ENCODE measurements at places on chromosomes 5 and 9. TPM values are rescaled to one million over a fixed set of nuclear protein-coding genes. Genes with fewer than 3 reads are reported as not detected.

Gene PCDHA4
- 4.2 TPM for total RNA-seq

Gene CDX1
- total RNA-seq: not detected

Gene MRRF
- total RNA-seq: 36.3 TPM

- no peak for DNase-seq
These were observed 371.3 kb downstream of the DMRT2 start for GRCh38 chr9:1421436-1421835.

DNA sequence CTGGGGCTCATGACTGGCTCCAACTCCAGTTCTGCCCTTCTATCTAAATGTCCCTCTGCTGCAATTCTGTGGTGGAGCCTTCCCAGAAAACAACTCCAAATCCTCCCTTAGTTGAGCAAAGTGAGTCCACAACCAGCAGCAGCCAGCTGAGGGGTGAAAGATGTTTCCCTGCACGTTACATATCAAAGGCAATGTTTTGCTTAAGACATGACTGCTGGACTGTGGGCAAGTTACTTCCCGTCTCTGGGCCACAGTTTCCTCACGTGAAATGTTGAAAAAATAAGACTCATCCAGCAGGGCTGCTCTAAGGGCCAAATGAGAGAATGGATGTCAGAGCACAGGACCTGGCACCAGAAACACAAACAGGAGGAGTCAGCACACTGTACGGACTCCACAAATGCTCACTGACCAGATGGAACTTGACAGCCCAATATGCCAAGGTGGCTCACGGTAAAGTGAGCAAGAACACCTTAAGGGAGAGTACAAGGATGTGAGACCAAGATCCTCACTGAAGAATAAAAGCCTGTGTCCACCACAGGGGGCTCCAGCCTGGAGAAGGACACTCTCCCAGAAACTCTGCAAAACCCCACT is 138.4 kb upstream of the ABCA1 start:
- DNase-seq: peak; percentile 84

- no peak for DNase-seq
These were observed 531.6 kb upstream of the CLINT1 start for GRCh38 chr5:158390577-158390976.

Gene GARIN3
- not detected for total RNA-seq

- no peak for DNase-seq
These were observed 5.6 kb upstream of the NR5A1 start for GRCh38 chr9:124512806-124513204.

- no peak for DNase-seq
These were observed 62.3 kb upstream of the HMHB1 start for GRCh38 chr5:143749581-143750205.

Gene BTNL9
- total RNA-seq: 5.3 TPM

GRCh38 chr9:71692337-71692736 is 76.0 kb downstream of the CEMIP2 start:
- no peak for DNase-seq

Gene PNPLA7
- total RNA-seq: not detected

Gene SPINK6
- not detected for total RNA-seq

- no peak for DNase-seq
These were observed 1.2 kb upstream of the PHF2 start for GRCh38 chr9:93574900-93575795.

DNA sequence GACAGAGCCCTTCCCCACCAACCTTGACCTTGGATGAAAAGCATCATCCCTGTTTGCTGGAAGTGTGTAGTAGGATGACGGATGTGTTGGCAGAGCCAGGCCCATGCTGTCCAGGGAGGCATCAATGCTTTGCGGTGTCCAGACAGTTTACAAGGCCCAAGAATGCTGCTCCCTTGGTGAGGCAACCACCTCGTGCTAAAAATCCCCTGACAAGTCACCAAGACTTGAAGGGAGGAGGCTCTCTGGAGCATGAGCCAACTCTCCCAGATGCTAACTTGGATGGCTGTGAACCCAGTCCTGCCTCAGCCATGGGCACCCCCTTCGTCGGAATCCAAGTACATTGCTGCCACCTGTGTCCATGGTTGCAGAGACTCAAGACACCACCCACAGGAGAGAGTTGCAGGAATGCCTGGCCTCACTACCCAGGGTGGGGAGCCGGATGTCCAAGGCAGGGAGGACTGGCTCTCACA is 9.5 kb upstream of the NKD2 start:
- no peak for DNase-seq

DNA sequence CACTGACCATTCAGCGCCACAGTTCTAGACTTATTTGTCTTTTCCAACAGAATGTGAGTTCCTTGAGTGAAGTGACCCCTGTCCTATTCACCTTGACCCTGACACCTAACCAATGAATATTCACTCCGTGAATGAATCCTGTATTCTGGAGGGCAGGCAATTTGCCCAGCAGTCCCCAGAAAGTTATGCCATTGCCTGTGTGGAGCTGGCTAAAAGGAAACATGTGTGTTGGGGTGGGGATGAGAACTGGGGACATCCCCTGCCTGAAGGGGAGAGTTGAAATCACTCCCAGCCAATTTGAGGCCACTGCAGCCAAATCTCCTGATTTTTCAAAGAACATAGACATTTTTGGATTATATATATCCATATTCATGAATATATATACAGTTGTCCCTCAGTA is 199.0 kb downstream of the SLIT3 start:
- DNase-seq: no peak

Gene CCNH
- total RNA-seq: 86.2 TPM

GRCh38 chr5:100609594-100609993 is 74.4 kb downstream of the FAM174A start:
- no peak for DNase-seq

Gene PLPP7
- total RNA-seq: 8.2 TPM

Gene C9
- total RNA-seq: not detected

DNA sequence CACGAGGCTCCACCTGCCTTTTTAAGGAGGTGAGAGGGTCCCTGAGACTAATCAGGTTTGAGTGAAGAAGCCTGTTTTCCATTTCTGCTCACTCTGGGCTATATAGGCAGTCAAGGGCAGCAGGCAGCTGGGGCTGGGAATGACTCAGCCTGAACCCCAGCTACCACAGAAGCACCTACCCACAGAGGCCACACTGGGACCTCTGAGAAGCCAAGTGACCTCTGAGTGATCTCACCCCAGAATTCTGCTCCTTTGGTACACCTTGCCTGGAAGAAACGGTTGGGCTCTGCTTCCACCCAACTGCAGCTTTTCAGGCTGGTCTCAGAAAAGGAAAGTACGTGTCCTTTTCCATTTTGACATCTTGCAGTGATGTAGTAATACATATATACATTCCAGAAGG is 6.8 kb downstream of the FAM219A start:
- DNase-seq: no peak

Gene HACD4
- not detected for total RNA-seq

GRCh38 chr5:93595420-93596147 is 12.6 kb downstream of the NR2F1 start:
- peak; percentile 57 for DNase-seq

- DNase-seq: no peak
These were observed 37.1 kb downstream of the FAM13B start for GRCh38 chr5:137995749-137996128.

- DNase-seq: no peak
These were observed 128.7 kb downstream of the GAS1 start for GRCh38 chr9:86818636-86819035.

- DNase-seq: peak; percentile 35
These were observed 8.1 kb downstream of the NDST1 start for GRCh38 chr5:150516011-150516410.

- no peak for DNase-seq
These were observed 29.9 kb upstream of the SMU1 start for GRCh38 chr9:33106372-33106771.

Gene PPIP5K2
- total RNA-seq: 65.7 TPM

GRCh38 chr5:143147902-143148301 is 255.6 kb downstream of the NR3C1 start:
- DNase-seq: no peak

Gene TEK
- not detected for total RNA-seq

Gene C5orf63
- total RNA-seq: not detected

DNA sequence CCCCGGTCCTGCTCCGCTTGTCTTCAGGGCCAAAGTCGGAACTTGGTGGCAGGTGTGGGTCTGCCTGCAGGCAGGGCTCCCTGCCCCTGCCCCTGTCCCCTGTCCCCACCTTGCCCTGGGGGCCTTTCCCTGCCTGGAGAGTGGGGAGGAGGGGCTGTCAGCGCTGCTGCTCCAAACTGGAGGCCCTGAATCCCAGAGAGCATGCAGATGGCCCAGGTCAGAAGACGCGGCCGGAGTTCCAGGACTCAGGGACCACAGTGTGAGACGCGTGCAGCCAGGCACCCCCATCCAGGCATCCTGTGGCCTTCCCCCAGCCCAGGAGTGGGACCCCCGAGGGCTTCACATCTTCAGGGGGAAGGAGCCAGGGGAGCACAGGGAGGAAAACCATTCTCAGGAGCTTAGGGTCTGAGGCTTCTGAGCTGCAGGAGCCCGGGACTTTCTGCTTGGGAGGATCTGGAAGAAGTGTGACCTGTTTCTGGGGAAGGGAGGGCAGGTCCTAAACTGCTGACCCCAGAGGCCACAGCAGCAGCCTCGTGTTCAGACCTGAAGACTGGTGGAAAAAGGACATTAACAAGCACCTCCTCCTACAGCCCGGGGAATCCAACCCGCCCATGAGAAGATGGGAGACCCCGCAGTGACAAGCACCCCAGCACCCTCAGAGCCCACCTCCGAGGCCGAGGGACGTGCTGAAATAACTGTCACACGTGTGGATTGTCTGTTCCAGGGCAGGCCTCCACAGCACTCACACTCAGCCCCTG is 38.0 kb downstream of the RASGEF1C start:
- no peak for DNase-seq

Gene TGFBR1
- total RNA-seq: 16.2 TPM

DNA sequence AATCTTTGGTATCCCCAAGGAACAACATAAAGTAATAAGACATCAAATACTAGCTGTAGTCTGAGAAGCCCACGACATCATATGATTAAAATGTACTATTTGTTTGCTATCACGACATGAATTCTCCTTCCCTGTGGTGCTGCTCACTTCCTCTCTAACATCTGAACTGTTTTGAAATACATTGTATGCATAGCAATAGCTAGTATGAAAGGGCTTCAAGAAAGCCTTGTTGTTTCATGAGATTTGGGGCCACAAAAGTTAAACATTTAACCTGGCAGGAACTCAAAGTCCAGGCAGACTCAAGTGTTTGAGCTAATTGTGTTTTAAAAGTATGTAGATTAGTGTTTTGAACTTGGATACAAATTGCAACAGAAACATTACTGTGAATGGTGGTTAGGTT is 237.4 kb upstream of the PTGER4 start:
- DNase-seq: no peak

- no peak for DNase-seq
These were observed 209.0 kb downstream of the SEC61B start for GRCh38 chr9:99431103-99431502.

- no peak for DNase-seq
These were observed 4.1 kb downstream of the TMEM38B start for GRCh38 chr9:105698348-105698870.

GRCh38 chr5:130066644-130067043 is 162.4 kb downstream of the CHSY3 start:
- no peak for DNase-seq

DNA sequence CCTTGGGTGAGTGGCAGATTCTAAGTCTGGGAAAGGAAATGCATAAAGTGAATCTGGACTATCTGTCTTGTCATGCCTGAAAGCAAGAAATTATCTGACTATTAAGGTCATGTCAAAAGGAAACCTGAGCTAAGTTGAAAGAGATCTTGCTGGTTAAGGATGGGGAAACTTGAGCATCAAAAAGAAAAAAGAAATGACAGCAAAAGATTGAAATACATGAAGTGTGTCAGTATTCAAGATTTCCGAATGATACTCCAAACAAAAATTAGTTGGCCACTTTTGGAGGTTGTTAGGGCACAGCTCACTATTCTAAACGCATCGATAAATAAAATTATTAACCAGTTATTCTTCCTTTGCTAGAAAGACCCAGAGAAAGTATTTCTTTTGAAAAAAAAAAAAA is 3.3 kb upstream of the FBN2 start:
- no peak for DNase-seq

Gene SLC6A7
- not detected for total RNA-seq

DNA sequence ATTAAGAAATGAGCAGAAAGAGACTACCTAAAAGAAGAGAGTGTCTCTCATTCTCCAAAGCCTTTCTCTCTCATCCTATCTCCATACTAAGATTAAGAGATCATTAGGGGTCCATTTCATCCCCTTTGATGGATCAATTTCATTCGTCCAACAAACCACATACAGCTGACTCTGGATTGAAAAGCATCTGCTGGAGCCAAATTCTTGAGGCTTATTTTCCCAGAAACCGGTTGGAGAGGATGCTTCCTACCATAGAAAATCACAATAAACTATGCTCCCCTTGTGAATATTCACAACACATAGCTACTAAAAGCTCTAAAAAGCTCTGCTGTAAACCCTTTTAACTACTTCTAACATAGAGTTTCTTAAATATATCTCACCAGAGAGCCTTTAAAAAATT is 755.0 kb upstream of the ZNF608 start:
- no peak for DNase-seq

Gene ECM2
- total RNA-seq: not detected

- DNase-seq: no peak
These were observed 71.8 kb upstream of the ZBTB43 start for GRCh38 chr9:126733005-126733404.

Gene ZNF367
- total RNA-seq: 10.7 TPM

DNA sequence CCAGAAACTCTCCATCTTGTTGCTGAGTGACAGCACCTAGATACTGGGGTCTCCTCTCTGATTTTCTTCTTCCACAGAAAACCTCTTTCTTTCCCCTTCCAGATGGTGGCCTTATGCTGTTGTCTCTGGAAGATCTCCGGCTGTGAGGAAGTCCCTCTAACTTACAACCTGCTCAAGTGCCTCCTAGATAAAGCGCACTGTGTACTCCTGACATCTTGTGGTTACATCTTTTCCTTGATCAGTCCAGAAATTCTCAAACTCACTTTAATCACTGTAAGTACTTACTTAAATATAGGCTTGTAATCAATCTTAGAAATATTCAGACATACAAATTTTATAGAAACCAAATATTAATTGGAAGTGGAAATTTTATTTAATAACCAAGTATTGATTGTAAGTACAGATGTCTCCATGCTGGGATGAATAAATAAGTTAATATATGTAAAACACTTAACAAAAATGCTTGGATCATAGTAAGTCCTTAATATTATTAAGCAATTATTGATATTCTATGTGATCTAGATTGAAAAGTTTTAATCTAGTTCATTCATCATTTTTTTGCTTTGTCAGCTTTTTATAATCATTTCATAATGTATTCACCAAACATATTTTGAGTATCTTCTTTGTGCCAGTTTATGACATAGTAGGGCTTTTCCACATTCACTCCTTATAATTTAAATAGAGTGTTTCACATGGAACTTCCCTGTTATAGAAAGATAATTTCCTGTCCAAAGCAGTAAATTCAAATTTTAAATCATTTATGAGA is 1381.4 kb upstream of the CDH6 start:
- no peak for DNase-seq

Gene KIAA1958
- 3.0 TPM for total RNA-seq

GRCh38 chr5:146793709-146794108 is 84.8 kb downstream of the PPP2R2B start:
- no peak for DNase-seq

GRCh38 chr5:148932355-148932935 is 106.0 kb downstream of the ADRB2 start:
- DNase-seq: no peak

GRCh38 chr5:90636948-90637347 is 78.4 kb downstream of the ADGRV1 start:
- no peak for DNase-seq

- DNase-seq: peak; percentile 58
These were observed 473 bp downstream of the ZBTB34 start for GRCh38 chr9:126860757-126861466.

GRCh38 chr5:118863345-118863744 is 125.0 kb downstream of the DTWD2 start:
- DNase-seq: no peak
